ENCODE measurements at places on chromosomes 7 and 10.
A peak's percentile ranks its signal among the peaks of the same experiment; 100 is the strongest.

GRCh38 chr7:90276033-90276728, 31.2 kb downstream of the CFAP69 start:
- no peak for DNase-seq

GRCh38 chr7:119351320-119351719, 921.7 kb upstream of the KCND2 start:
- DNase-seq, result no peak

DNA sequence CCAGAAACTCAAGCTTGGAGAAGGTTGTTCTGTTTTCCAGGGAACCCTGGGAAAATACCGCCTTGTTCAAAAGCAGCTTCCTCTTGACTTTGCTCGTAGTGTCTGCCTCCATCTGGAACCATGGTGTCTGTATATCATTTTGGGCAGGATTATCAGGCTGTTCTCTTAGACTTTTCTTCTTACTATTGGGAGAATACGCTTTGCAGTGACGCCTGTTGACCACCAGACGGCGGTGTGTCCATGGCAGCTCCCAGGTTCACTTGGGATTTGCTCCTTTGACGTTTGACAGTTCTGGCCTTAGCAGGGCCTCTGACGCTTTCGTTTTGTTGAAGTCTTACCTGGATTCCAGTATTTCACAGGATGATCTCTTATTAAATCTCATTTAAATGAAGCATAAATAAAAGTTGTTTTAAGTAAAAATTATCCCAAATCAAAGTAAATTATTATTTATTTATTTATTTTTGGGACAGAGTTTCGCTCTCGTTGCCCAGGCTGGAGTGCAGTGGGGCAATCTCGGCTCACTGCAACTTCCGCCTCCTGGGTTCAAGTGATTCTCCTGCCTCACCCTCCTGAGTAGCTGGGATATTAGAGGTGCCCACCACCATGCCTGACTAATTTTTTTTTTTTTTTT, 41.8 kb upstream of the GJD4 start:
- DNase-seq, result peak; percentile 71

DNA sequence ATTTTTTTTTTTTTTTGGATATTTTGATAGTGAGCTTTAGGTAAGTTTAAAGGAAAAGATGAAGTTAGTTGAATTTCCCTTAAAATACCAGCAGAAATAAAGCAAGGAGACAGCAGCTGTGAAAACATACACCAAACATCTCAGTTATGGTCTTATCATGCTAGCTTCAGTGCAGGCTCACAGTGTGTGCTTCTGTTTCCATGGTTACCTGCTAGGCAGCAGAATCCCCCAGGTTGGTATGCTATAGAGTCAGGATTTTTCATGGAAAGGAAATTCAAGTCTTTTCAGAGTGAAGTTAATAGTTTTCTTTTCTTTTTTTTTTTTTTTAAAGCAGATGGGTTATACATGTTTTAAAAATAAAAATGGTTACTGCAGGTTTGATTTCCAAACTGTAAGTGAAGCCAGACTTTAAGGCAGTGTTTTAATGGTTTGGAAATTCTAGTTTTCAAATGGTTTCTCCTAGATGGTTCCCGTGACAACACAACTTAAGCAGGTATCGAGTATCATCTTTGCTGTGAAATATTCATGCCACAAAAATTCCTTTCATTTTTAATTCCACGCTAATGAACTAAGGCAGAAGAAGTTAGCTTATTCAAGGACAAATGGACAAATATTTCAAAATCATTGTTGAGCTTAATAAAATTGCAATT, 230.9 kb downstream of the BICC1 start:
- peak; percentile 68 for DNase-seq

DNA sequence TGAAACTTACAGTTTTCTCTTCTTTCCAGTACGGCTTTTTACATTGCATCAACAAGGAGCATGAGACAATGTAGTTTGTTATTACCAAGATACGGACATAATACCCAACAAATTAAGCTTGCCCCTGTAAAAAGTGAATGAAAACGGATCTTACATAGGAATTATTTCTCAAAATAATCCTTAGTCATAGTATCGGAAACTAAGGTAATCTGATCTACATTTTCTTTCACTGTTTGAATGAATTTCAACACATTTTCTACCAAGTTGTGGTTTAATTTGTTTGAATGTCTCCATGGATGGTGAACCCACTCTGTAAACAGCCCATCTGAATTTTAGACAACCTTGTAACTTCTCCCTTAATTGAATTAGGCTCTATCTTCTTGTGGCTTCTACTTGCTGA, 90.5 kb downstream of the INHBA start:
- DNase-seq, result no peak

GRCh38 chr7:136086712-136087111, 109.6 kb upstream of the MTPN start:
- DNase-seq, result peak; percentile 90

GRCh38 chr7:101220295-101220694, 2.3 kb downstream of the ZNHIT1 start:
- no peak for DNase-seq

Measured in EH (cell line).